MG63 (cell line): ENCODE measurements at places on chromosomes 16 and 17.

DNA sequence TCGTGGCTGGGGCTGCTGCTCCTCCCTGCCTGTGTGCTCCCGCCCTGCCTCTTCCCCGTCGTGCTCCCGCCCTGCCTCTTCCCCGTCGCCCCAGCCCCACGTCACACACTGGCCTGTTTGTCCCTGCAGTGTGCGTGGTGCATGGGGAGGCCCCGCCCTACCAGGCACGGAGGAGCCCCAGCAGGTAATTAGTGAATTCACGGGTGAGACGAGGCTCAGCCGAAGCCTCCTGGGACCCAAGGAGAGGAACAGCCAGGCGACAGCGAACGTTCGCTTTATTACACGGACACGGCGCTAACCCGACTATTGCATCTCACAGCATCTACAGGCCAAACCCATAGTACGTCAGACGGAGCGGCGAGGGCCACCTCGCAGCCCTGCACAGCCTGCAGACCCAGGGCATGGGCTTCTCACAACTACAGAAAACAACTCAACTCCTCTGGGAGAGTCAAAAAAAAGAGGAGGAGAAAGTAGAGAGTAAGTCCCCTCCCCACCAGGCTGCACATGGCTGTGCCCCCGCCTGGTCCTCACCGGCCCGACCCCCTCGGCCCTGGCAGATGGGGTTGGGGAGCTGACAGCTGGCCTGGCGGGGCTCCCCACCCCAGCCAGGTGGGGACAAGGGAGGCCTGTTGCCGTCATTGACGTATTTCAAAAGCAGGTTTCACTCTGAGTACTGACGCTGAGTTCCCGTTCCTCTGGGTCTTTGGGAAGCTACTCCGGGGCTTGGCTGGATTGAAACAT lies 4.3 kb upstream of the PABPN1L start:
- no peak for DNase-seq

GRCh38 chr17:76123749-76124581 lies 17.1 kb downstream of the FOXJ1 start:
- no peak for DNase-seq

DNA sequence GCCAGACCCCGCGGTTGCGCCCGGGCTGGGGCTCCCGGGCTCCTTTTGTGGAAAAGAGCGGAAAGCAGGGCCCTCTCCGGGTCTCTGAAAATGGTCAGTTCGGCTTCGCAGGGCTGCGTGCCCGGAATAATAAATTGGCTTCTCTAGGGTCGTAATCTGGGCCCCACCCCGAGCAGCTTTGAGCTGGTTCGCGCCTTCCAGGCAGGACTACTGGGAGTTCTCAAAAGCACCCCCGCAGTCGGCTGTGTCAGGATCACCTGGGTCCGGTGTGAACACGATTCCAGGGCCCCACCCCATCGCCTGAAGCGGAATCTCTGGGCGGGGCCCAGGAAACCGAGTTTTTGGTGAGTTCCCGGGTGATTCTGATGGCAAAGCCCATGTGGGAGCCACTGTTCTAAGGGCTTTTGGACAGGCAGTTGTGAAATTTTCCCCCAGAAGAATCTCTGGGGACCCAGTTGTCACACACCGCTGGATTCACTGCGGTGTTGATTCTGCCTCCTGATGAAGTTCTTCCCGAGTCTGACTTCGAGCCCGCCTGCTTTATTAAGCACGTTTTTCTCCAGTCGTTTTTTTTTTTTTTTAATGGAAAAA lies 77.0 kb downstream of the MRC2 start:
- peak; percentile 59 for DNase-seq

DNA sequence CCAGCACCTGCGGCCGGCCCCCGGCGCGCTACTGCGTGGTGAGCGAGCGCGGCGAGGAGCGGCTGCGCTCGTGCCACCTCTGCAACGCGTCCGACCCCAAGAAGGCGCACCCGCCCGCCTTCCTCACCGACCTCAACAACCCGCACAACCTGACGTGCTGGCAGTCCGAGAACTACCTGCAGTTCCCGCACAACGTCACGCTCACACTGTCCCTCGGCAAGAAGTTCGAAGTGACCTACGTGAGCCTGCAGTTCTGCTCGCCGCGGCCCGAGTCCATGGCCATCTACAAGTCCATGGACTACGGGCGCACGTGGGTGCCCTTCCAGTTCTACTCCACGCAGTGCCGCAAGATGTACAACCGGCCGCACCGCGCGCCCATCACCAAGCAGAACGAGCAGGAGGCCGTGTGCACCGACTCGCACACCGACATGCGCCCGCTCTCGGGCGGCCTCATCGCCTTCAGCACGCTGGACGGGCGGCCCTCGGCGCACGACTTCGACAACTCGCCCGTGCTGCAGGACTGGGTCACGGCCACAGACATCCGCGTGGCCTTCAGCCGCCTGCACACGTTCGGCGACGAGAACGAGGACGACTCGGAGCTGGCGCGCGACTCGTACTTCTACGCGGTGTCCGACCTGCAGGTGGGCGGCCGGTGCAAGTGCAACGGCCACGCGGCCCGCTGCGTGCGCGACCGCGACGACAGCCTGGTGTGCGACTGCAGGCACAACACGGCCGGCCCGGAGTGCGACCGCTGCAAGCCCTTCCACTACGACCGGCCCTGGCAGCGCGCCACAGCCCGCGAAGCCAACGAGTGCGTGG lies 1.5 kb downstream of the NTN1 start:
- no peak for DNase-seq

- no peak for DNase-seq
Measured at GRCh38 chr17:73548620-73549311, 95.5 kb downstream of the SDK2 start.

- no peak for DNase-seq
Measured at GRCh38 chr16:85250147-85250463, 137.8 kb upstream of the CIBAR2 start.

DNA sequence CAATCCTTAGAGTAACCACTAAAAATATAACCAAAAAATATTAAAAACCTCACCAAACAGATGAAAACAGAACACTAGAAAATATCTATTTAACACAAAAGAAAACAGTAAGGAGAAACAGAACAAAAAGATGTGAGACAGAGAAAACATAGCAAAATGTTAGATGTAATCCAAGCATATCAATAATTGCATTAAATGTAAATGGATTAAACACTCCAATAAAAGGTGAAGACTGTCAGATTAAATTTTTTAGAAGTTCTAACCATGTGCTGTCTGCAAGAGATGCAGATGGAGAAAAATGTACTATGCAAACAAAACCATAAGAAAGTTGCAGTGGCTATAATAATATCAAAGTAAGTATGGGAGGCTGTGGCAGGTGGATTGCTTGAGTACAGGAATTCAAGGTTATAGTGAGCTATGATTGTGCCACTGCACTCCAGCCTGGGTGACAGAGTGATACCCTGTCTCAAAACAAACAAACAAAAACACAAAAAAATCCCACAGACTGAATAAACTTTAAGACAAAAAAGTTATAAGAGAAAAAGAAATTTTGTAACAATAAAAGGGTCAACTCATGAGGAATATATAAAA lies 53.9 kb downstream of the ADCY9 start:
- no peak for DNase-seq

- DNase-seq, result no peak
Measured at GRCh38 chr17:9671559-9671958, 26.2 kb downstream of the USP43 start.

DNA sequence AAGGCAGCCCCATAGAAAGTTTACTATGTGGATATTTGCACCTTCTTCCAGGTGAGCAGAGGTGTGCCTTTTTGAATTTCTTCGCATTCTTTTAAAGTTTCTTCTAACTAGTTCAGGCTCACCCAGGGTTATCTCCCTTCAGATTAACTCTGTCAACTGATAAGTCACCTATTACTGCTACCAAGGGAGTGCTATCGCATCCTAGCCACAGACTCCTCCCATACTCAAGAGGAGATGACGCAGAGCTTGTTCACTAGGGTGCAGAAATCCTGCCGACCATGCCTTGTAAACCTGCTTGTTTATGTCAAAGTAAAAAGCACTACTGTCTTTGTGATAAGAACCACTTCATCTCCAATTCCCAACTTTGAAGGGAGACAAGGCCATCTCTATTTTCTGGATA lies 390.1 kb downstream of the RBFOX1 start:
- no peak for DNase-seq
